ENCODE measurements at places on chromosomes 1 and 21. TPM values are rescaled to one million over a fixed set of nuclear protein-coding genes. Genes with fewer than 3 reads are reported as not detected.

- no peak for DNase-seq
Observed at GRCh38 chr21:42261829-42262200, 42.9 kb downstream of the ABCG1 start.

- DNase-seq = peak; percentile 92
Observed at GRCh38 chr1:93738926-93739325, 57.3 kb upstream of the BCAR3 start.

DNA sequence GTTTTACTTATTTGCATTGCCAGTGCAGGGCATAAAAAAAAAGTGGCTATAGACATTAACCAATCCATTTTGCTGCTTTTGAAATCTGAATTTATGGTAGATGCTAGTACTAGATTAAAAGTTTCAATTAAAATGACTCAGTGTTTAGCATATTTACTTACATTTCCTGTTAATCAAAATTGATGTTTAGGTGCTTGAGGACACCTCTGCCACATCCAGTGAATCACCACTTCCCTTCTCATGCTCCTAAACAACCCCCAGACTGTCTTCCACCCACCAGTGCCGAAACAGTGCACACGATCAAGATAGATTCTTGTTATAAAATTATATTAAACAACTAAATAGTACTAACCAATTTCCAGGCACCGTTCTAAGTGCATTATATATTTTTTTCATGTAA, 32.7 kb downstream of the HSD17B7 start:
- no peak for DNase-seq

- DNase-seq = no peak
Observed at GRCh38 chr1:208100906-208101305, 143.3 kb downstream of the PLXNA2 start.

SMAP2 gene
- 15.0 TPM for total RNA-seq

BEST4 gene
- not detected for total RNA-seq

DNA sequence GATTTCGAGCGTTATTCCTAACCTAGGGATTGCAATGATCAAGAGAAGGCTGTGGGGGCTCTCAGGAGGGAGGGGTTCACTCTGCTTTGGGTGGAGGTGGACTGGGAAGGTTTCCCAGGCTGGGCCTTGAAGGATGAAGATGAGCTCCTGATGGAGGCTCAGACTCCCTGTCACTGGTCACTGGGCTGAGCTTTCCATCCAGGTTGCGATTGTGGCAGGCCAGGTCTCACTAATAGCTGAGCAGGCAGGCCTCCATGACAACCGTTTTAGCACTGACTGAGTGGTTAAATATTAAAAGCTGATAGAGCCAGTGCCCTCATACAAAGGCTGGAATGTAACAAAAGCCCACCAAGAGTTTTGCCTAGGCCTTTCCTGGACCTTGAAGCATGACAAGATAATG, 36.2 kb upstream of the EFCAB14 start:
- DNase-seq = no peak

DAB1 gene
- 0.05 TPM for total RNA-seq

Measured in SJCRH30 (cell line).